CD4-positive, alpha-beta T cell treated with Interferon gamma for 1 hour (primary cell): ENCODE measurements at places on chromosomes 6 and 20.

DNA sequence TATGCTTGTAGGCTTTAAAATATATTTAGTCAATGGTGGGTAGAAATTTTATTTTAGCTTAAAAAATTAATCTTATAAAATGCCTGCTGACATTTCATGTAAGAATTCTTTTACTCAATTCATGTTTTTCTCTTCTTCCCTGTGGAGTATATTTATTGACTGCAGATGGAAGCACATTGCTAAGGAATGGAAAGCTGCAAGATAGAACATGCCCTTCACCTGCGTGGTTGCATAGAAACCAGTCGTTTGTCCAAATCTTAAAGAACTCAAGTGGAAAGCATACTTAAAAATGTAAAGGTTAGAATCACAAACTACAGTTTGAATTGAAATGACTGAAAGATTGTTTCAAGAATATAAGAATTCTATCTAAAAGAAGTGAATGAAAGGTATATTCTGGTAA, 30.7 kb downstream of the C6orf163 start:
- no peak for DNase-seq

DNA sequence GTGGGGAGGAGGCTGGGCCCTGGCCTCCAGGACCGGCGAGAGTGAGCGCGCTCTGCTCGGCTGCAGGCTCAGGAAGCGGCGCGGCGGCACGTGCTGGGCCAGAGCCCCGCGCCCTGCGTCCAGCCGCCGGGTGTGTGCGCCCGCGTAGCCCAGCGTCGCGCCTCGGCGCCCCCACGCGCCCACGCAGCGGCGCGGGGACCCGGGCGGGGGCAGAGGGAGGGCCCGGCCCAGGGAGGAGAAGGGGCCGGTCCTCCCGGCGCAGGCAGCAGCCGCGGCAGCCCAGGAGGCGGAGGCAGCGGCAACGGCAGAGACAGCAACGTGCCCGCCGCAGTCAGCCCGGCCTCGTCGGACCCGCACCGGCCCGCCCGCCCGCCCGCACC, at the start of gene EYA2:
TSS of gene EYA2 (plus strand) at position 265 of the 380 bp plus-strand sequence. CDS start 95,168 bp downstream, outside the sequence.
- DNase-seq, result no peak

DNA sequence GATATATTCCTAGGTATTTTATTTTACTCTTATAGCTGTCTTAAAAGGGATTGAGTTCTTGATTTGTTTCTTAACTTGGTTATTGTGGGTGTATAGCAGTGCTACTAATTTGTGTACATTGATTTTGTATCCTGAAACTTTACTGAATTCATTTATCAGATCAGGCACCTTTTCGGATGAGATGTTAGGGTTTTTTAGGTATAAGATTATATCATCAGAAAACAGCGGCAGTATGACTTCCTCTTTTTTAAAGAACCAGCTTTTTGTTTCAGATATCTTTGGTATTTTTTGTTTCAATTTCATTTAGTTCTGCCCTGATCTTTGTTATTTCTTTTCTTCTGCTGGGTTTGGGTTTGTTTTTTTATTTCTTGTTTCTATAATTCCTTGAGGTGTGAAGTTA, 382.4 kb upstream of the ADGRB3 start:
- no peak for DNase-seq

GRCh38 chr20:24960861-24961260, 11.8 kb downstream of the CST7 start:
- DNase-seq, result no peak

DNA sequence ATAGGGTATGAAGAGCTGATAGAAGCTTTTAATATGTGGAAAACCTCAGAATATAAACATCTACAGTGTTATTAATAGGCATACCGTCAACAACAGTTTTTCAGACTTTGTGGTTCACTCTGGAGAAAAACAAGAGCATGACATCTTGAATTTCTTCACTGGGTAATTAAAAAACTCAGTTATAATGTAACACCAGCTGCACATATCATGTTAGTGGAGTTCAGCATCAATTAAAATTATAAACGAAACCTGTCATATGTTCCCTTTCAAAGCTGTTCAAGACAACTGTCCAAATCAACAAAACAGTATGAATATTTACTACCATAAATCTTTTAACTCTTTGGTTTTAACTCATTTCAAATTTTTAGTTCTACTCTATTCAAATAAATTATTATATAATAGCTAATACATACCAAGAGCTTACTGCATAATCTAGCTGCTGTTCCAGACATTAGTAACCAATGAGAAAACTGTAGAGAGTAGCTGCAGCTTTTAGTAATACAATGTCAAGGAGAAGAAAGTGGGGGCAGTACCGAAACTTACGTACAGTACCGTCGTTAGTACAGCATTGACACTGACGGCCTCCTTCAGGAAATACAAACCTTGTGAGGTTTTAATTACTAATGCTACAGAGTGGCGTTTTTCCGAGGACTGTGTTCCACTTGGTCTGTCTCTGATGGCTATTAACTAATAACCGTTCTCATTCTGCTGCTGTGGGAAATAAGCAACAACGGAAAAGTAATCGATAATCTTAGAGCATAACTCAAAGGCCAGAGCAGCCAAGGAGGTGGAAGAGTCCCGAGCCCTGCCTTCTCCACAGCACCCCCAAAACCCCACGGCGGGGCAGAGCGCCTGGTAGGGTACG, 532 bp upstream of the PM20D2 start:
- no peak for DNase-seq
